Activated gamma-delta T cell (primary cell): ENCODE measurements at places on chromosomes 2 and 18.

DNA sequence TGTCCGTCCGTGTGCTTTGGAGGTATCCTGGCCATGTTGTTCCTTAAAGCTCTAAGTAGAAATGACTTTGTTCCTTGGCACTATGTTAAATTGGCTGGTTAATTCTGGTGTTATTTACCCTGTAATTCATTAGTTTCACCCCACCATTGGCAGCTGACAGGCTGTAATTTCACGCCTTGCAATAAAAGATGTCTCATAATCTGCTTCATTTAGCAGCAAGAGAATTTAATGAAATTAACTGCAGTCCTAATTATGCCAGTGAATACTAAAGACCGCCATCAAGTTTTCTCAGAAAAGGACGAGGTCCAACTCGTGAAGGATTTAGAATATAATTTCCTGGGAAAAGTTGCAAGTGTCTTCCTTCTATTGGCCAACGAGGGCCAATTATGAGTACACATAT, 319.2 kb downstream of the GBX2 start:
- no peak for DNase-seq

DNA sequence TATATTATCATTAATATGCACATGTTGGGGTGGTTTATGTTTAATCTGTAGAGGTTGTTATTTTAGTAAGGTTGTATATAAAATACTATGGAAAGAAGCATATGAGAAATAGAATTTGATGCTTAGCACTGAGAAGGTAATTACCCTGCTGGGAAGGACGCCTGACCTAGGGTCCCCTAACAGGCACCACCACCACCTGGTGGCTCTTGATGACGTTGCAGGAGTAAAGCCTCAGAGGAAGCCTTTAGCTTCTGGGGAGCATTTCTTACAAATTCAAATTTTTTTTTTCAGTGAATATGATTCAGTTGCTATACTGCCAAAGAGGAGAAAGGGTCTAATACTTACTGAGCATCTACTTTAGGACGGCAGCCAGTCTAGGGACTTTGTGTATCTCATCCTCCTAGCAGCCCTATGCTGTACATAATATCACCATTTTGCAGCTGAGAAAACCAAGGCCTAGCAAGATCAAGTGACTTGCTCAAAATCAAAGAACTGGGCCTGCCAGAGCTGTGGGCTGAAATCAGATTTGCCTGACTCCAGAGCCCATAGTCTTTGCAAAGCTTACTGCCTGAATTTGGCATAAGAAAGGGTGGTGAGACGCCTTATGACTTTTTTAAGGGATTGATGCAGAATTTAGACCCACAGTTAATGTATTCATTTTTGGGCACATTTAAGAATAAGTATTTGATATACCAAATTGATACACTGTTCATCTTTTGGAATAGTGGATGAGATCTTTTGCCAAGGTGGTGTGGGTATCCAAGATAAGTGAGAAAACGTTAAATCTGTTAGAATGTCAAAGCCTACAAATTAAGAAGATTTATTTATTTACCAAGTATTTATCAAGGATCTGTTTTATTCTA, 78.8 kb upstream of the GAREM1 start:
- DNase-seq: no peak

DNA sequence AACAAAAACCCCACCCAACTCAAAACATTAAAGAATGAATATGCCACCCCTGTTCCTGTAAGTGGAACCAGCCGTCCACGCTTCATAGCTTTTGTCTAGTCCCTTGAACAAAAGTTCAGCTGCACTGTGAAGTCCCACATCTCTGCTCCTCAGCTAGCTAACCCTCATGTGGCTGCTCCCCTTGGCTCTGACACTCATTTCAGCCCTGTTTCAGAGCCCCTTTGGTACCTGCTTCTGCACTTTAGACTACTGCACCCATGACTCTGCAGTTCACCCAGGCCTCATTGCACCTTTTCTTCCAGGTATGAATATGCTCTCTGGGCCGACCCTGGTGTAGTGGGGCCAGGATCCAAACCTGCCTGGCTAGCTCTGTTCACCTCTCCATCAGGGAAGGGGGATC, 155.3 kb downstream of the DIS3L2 start:
- DNase-seq: no peak

- DNase-seq: no peak
Observed at GRCh38 chr2:217085543-217085942, 225.7 kb upstream of the TNP1 start.
